ENCODE measurements at places on chromosomes 1 and 21. TPM values are rescaled to one million over a fixed set of nuclear protein-coding genes. Genes with fewer than 3 reads are reported as not detected.

PLPP3 gene
- 14.7 TPM for total RNA-seq

C1QTNF12 gene
- 0.32 TPM for total RNA-seq

GNAT2 gene
- total RNA-seq: 0.43 TPM

OMA1 gene
- 10.6 TPM for total RNA-seq

GPA33 gene
- not detected for total RNA-seq

HENMT1 gene
- total RNA-seq: 5.2 TPM

F5 gene
- total RNA-seq: not detected

OR2L13 gene
- total RNA-seq: not detected

KRTAP10-9 gene
- not detected for total RNA-seq

HSF2BP gene
- 2.6 TPM for total RNA-seq

KRTAP19-1 gene
- not detected for total RNA-seq

SLC9C2 gene
- not detected for total RNA-seq

RBBP5 gene
- total RNA-seq: 14.2 TPM

TAL1 gene
- not detected for total RNA-seq

KRTAP12-4 gene
- total RNA-seq: not detected

ELAVL4 gene
- total RNA-seq: not detected

CELSR2 gene
- 1.3 TPM for total RNA-seq

INSRR gene
- not detected for total RNA-seq

SELE gene
- not detected for total RNA-seq

HSD3B1 gene
- total RNA-seq: not detected

ANKRD34A gene
- total RNA-seq: 1.6 TPM
